CD4-positive, alpha-beta T cell (primary cell): ENCODE measurements at places on chromosomes 11 and 22. TPM values are rescaled to one million over a fixed set of nuclear protein-coding genes. Genes with fewer than 3 reads are reported as not detected.

GRCh38 chr11:24324211-24324610 is 172.6 kb upstream of the LUZP2 start:
- no peak for DNase-seq

GRCh38 chr11:62575156-62575555 is 1.5 kb upstream of the EEF1G start:
- no peak for DNase-seq

- no peak for DNase-seq
These were observed 30.9 kb downstream of the OR4D9 start for GRCh38 chr11:59542142-59542810.

DNA sequence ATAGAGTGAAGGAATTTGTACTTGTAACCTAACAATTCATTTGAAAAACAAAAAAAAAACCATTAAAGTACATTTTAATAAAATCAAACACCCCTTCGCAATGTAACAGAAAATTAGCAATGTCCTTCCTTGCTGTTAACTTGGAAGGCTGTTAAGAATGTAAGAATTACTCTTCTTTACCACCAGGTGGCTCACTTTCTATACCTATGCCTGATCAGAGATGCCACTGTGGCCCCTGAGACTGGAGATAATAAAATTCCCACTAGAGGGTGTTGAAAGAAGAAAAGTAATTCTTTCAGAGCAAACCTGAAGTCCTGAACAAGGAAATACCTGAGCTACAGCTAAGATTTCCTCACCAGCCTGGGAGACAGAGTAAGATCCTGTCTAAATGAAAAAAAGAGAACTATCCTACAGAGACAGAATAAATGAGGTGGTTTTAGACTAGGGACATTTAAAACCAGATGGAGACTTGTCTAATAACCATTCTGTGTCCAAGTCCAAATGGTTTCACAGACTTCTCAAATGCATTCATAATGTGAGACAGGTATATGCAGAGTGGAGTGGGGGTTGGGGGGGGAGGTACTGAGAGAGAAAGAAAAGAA is 1089.3 kb downstream of the FAM181B start:
- no peak for DNase-seq

Gene RPLP2
- total RNA-seq = 5,390 TPM

Gene TRPC6
- not detected for total RNA-seq
